ENCODE measurements at places on chromosomes 7 and 10.
A peak's percentile ranks its signal among the peaks of the same experiment; 100 is the strongest.

GRCh38 chr10:8060010-8060703 is 5.7 kb downstream of the GATA3 start:
- no peak for DNase-seq

GRCh38 chr10:11324761-11325321 is 286.6 kb downstream of the USP6NL start:
- DNase-seq: no peak

- DNase-seq: no peak
Measured at GRCh38 chr7:158976849-158977593, 120.7 kb downstream of the DYNC2I1 start.

GRCh38 chr10:63456437-63457210 is 9.2 kb downstream of the JMJD1C start:
- no peak for DNase-seq

GRCh38 chr7:27107391-27108381 is 5.2 kb upstream of the HOXA2 start:
- DNase-seq: peak; percentile 80

GRCh38 chr10:109741712-109742111 is 181.6 kb downstream of the XPNPEP1 start:
- DNase-seq: no peak

GRCh38 chr10:7306147-7306546 is 104.7 kb downstream of the SFMBT2 start:
- no peak for DNase-seq

DNA sequence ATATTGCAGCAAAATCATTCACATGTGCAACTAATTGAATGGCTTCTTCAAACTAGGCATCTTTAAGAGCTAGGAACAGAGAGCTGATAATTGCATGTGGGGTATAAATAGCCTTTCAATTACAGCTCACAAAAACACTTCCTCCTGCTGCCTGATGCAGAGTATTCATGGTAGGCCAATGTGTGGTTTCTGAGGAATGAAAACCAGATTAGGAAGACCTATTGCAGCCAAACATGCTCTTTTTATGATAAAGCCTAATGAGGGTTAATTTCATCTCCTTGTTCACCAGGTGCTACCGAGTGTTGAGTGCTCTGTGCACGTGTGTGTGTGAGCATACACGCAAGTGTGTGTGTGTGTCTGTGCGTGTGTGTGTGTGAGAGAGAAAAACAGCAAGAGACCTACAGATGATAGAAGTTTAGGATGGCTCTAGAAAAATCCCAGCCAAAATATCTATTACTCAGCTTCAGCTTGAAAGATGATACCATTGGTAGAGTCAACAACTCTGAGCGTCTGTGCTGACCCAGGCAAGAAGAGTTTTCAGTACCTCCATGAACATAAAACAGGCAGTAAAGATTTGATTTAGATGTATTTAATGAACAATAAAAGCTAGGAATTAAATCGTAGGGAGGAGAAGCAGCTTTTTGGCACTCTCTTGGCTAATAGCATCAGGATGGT is 448.5 kb upstream of the ANKRD30A start:
- DNase-seq: no peak

GRCh38 chr10:37844644-37845043 is 12.8 kb downstream of the ZNF248 start:
- DNase-seq: no peak

DNA sequence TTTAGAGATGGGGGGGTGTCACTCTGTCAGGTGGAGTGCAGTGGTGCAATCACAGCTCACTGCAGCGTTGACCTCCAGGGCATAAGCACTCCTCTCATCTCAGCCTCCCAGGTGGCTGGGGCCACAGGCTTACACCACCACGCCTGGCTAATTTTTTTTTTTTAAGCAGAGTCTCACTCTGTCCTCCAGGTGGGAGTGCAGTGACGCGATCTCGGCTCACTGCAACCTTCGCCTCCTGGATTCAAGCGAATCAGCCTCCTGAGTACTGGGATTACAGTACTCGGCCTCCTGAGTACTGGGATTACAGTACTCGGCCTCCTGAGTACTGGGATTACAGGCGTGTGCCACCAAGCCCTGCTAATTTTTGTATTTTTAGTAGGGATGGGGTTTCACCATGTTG is 23.6 kb upstream of the PPIA start:
- DNase-seq: no peak

GRCh38 chr10:116296291-116296721 is 23.3 kb upstream of the GFRA1 start:
- DNase-seq: no peak

DNA sequence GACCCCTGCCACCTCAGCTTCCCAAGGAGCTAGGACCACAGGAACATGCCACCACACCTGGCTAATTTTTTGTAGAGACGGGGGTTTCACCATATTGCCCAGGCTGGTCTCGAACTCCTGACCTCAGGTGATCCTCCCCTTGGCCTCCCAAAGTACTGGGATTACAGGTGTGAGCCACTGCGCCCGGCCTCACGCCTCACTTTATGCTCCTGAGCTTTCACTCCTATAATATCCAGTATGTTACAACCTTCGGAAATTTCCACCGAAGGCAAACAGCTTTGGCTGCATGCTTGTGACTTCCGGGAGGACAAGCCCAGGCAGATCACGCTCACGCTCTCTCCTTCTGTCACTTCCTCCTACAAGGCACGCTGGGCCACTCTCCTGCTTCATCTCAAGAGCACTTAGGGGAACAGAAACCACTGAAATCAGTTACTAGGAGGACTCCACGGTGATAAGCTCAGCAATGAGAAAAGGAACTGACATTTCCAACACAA is 4.4 kb upstream of the MAD1L1 start:
- DNase-seq: peak; percentile 93

GRCh38 chr10:98450618-98451017 is 3.9 kb upstream of the HPS1 start:
- DNase-seq: no peak

DNA sequence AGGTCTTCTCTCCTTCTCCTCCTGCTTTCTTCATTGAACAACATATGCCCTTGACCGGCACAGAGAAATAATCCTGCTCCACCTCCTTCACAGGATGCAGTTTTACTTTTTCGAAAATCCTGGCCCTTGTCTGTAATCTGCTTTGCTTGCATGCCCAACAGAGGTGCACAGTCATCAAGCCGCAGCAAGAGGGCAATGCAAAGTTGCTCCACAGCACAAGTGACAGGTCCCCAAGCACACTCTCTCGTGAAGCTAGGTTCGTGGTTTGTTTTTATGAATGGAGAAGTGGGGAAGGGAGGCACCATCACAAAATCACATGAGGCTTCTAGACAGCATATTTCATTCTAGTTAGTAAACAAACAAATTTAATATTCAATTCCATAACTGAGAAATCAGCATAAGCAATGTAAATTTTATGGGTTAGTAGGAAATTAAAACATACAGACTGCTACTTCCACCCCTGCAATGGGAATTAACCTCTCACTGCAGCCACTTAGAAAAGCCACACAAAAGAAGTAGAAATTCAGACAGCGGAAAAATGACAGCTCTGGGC is 178.8 kb downstream of the TPK1 start:
- DNase-seq: no peak

- no peak for DNase-seq
Measured at GRCh38 chr7:88540012-88540411, 219.5 kb upstream of the ZNF804B start.

DNA sequence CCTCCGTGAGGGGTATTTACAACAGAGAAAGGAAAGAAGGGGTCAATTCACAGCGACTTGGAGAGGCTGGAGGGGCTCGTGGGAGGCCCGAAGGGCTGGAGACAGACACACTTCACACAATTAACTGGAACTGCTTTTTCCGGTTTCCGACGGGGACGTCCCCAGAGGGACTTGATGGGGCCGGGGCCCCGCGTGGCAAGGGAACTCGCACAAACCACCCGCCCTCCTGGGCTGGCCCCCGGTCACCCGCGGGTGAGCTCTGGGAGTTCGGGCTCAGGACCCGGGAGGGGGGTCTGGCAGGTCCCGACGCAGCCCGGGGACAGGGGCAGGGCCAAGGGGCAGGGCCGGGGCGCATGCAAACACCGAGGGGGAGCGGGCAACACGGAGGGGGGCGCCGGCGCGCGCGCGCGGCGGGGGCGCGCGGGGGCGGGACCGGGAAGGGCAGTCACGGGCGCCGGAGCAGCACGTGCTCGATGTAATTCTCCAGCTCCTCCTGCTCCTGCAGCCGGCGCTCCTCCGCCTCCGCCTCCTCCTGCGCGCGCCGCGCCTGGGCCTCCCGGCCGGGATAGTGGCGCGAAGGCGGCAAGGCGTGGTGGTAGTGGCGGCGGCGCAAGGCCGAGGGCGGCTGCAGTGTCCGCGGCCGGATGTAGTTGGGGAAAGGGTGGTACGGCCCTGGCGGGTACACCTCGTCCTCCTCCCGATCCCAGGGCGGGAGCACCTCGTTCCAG is 2.7 kb downstream of the VGF start:
- no peak for DNase-seq

DNA sequence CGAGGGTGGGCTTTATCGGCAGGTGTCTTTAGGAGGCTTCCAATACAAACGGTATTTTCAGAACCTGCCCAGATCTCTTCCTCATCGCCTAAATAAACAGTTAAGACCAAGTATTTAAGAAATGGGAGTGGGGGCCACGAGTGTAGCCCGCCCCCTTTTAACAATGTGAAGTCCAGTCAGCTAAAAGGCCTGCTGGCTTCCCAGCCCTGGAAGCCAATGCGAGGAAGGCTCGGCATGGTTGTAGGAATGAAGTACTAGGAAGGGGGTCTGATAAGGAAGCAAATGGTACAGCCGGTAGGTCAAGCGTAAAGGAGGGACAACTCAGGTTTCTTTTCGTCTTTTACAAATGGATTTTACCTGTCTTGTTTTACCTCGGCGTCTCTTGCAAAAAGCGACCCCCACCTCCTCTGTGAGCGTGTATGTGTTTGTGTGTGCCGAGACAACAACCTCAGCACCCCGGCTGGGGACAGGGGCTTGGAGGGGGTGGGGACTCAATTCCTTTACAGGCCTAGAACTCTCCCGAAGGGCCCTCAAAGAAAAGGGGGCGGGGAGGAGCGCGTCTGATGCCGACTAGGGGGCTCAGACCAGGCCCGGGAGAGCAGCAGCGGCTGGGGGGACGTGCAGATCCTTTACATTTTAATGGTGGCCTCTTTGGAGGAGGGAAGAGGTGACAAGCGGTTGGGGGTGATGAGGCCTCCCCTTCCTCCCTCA is 147.6 kb downstream of the GPR85 start:
- peak; percentile 31 for DNase-seq

DNA sequence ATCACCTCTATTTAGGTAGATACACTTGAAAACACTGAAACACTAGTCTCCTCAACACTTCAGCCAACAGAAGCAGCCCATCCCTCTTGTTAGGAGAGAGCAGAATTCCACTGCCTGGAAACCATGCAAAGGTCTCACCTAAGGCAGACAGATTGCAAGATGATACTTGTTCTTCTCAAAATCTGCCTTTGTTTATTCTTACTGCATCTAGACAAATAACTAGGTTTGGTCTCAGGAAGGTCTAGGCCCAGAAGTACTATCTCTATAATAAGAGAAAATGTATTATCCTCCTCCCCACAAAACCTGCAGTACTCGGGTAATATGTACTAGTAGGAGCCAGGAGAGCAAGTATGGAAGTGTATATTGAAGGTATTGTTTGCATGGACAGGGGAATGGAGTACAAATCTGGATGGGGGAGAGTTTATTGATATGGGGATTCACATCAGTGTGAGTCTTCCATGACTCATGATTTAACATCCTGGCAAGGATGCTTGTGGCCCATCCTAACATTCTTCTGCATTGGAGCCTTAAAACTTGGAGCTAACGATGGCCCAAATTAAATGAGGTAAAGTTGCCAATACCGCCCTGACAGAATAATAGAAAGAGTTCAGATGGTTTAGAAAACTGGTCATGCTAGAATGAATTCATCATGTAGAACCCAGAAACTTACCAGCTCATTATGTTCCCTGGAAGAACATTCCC is 109.2 kb downstream of the EPC1 start:
- no peak for DNase-seq

GRCh38 chr7:4883033-4883371 is 514 bp downstream of the RADIL start:
- DNase-seq: no peak

DNA sequence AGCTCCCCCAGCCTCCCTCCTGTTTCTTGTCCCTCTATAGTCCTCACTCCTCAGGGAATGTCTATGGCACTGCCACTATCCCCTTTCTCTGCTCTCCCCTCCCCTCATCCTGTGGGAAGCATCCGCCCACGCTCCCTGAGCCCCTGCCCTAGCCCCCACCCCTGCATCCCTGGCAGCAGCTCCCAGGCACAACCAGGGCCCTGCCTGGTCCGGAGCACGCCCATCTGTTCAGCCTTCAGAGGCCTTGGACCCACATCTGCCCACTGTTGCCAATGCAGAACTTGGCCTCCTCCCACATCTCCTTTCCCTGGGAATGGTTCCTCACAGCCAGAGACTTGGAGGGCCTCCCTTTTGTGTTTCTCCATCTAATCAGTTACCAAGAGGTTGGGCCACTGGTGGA is 20.4 kb upstream of the TBRG4 start:
- no peak for DNase-seq
